T-helper 2 cell (primary cell): ENCODE measurements at places on chromosomes 4 and X.

DNA sequence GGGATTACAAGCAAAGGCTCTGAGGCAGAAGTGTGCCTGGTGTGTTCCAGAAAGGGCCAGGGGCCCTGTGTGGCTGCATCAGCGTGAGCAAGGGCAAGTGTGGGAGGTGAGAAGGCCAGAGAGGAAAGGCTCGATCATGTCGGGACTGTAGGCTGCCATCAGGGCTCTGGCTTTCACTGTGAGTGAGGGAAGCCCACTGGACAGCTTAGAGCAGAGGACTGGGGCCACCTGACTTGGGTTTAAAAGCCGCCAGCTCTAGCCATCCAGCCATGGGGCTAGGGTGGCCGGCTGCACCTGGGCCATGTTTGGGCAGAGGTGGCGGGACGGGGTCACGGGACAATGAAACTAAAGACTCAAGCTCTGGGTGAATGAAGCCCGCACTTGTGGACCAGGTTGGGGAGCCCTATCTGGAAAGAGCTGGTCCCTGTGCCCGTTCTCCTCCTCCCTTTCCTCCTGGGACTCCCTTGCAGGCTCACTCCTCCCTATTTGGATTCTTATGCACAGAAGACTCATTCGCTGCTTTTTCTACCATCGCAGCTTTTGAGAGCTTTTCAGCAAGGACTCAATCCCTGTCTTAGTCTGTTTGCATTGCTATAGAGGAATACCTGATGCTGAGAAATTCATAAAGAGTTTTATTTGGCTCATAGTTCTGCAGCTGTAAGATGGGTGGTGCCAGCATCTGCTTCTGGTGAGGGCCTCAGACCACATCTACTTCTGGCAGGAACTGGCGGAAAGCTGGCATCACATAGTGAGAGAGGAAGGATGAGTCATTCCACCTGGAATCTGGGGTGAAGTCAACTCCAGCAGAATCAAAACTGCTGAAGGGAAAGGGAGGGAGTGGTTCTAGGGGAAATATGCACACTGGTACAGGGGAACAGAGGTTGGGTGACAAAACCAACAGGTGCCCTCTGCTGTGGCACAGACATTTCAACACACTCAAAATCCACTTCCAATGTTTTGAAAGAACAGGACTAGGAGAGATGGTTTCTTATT lies 15.3 kb downstream of the CTAG1B start:
- DNase-seq: no peak

DNA sequence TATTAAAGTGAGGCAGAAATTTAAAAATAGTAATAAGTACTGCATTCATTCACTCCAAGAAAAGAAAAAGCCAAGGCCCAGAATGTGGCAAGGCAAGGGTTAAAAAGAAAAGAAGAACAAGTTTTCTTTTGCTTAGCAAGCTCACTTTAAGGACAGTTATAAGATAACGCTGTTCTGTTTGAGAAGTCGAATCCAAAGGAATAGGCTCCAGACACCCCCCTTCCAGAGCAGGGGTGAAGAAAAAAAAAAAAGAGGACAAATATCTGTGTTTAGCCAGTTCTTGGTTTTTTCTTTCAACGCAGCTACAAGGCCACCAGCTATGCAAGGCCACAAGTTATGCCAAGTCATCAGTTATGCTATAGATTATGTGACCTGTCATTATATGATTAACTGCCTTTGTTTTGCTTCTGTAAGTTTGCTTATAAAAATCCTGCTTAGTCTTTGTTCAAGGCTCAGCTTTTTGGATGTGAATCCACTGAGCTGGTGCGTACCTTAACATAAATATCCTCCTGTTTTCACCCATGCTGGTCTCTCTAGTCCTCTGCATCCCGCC lies 1.4 kb downstream of the GRK4 start:
- DNase-seq: no peak

DNA sequence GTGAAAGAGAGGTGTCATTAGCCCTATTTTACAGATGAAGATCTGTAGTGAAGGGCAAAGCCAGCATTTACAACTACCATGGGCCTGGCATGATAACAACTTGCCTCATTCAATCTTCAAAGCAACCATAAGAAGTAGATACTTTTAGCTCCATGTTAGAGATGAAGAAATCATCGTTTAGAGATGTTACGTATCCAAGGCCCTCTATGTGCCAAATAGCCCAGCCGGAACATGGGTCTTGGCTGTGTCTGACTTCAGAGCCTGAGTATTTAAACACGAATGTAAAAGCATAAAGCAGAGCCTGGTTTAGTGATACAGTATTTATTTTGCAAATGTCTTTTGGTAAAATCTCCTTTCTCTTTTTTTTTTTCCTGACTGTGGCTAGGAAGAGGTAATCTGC lies 197.1 kb downstream of the RASL11B start:
- DNase-seq: no peak

- DNase-seq: no peak
Measured at GRCh38 chr4:2834001-2834921, 9.4 kb upstream of the ADD1 start.

DNA sequence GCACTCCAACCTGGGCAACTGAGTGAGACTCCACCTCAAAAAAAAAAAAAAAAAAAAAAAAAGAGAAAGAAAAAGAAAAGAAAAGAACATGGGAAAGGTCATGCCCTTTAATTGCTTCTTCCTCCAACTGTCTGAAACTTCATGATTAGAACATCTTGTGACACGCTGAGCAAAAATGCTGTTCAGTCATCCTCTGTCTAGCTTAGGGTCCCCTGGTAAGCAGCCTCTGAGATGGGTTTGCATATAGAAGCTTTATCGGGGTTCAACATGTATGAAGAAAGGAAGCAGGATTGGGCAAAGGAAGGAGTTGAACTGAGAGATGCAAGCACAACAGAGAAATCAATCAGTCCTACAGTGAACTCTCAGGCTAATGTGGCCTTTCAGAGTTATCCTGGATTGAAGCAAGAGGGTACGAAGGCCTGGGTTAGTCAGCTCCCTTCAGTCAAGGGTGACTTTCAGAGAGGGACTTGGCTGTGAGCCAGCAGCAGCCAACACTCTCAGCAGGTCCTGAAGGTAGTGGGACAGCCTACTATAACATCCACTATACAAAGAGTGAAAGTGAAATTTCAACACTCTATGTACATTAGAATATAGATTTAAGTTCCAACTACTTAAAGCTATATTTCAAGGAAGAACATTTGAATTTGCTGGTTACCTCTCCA lies 11.4 kb downstream of the MAOB start:
- no peak for DNase-seq

GRCh38 chr4:152459326-152459725 lies 76.6 kb downstream of the FBXW7 start:
- DNase-seq: peak; percentile 62

DNA sequence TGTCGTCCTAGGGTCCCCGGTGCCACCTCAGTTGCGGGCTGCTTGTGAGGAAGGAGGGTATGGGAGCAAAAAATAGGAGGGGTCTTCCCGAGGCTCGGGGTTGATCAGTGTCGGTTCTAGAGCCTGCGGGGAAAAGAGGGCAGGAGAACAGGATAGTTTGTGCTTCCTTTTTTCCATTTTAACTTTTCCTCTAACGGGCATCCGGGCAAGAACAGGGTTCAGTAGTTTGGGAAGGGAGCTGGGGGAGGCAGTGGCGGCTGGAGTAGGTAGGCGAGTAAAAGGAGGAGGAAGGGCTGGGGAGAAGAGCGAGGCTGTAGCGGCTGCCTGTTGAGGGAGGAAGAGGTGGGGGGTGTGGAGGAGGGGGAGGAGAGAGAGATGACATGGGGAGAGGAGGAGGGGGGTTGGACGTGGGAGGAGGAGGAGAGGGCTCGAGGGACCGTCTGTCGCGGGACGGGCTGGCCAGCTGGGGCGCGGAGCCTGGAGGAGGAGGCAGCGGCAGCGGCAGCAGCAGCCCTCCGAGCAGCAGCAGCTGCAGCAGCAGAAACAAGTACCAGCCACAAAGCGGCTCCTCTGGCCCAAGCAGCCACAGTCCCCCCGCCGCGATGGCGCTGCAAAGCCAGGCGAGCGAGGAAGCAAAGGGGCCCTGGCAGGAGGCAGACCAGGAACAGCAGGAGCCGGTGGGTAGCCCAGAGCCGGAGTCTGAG lies at the start of gene SLC16A2:
TSS of gene SLC16A2 (plus strand) at position 458 of the 704 bp plus-strand sequence. CDS start at position 603, 145 bp downstream.
- peak; percentile 35 for DNase-seq

- DNase-seq: no peak
Measured at GRCh38 chrX:132216806-132217202, 2.4 kb downstream of the RAP2C start.
